Activated T-helper 17 cell treated with anti-CD3 and anti-CD28 coated beads, Interleukin-2, amount 50 U/mL, for 72 hours (primary cell): ENCODE measurements at places on chromosomes 1 and 21. TPM values are rescaled to one million over a fixed set of nuclear protein-coding genes. Genes with fewer than 3 reads are reported as not detected.

The CAMK1G gene
- total RNA-seq, result not detected

The CD48 gene
- 179 TPM for total RNA-seq

- H3K27me3 ChIP-seq, result no peaks in the 10 kb centered on the region
- H3K27ac ChIP-seq, result no peak overlapping the region
- ATAC-seq, result peak; percentile 57
- H3K4me3 ChIP-seq, result no peak overlapping the region
- peaks cover 6% of the 10 kb centered on the region for H3K36me3 ChIP-seq
- H3K4me1 ChIP-seq, result no peaks in the 10 kb centered on the region
These were observed 86.5 kb upstream of the WARS2 start for GRCh38 chr1:119226913-119227312.

DNA sequence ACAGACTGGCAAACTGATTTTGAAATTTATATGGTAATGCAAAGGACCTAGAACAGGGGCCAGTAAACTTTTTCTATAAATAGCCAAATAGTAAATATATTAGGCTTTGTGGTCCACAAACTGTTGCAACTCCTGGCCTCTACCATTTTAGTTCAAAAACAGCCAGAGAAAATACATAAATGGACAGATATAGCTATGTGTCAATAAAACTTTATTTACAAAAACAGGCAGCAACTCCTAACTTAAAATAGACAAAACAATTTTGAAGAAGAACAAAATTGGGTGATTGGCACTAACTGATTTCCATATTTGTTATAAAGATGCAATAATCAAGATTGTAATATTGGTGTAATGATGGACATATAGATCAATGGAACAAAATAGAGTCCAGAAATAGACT is 6.7 kb upstream of the TRAF5 start:
- H3K4me3 ChIP-seq, result no peak overlapping the region
- ATAC-seq, result no peak
- no peaks in the 10 kb centered on the region for H3K27me3 ChIP-seq
- no peak overlapping the region for H3K27ac ChIP-seq
- H3K4me1 ChIP-seq, result peaks cover 19% of the 10 kb centered on the region
- peaks cover 8% of the 10 kb centered on the region for H3K36me3 ChIP-seq

The LCE1F gene
- not detected for total RNA-seq

GRCh38 chr1:22330092-22330759 is 121.4 kb upstream of the ZBTB40 start:
- no peak overlapping the region for H3K4me3 ChIP-seq
- no peak overlapping the region for H3K27ac ChIP-seq
- ATAC-seq, result no peak
- no peaks in the 10 kb centered on the region for H3K36me3 ChIP-seq

- no peaks in the 10 kb centered on the region for H3K4me1 ChIP-seq
- no peak for ATAC-seq
- no peak overlapping the region for H3K4me3 ChIP-seq
- no peaks in the 10 kb centered on the region for H3K27me3 ChIP-seq
These were observed 383.4 kb downstream of the USP25 start for GRCh38 chr21:16113052-16113715.

- no peaks in the 10 kb centered on the region for H3K27me3 ChIP-seq
- no peaks in the 10 kb centered on the region for H3K4me1 ChIP-seq
- ATAC-seq, result no peak
- H3K4me3 ChIP-seq, result no peak overlapping the region
These were observed 517.4 kb downstream of the KIF26B start for GRCh38 chr1:245671966-245672767.

The WDR77 gene
- total RNA-seq, result 65.2 TPM

The DUSP10 gene
- 8.2 TPM for total RNA-seq

The IQGAP3 gene
- 8.7 TPM for total RNA-seq

The IL19 gene
- not detected for total RNA-seq

DNA sequence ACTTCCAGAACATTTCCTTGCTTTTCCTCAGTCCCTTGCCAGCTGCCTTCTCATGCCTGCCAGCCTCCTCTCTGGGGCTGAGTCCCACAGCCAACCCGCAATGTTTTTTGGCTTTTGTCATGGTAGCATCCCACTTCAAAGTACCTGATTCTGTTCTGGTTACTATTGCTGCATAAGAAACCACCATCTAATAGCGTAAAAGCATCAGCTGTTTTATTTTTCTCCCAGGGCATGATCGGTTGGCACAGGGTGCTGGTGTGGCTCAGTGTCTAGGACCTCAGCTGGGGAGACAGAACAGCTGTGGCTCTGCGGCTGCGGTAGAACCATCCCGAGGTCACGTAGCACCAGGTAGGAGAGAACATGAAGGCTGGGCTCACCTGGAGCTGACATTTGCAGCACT is 8.9 kb upstream of the PRMT2 start:
- H3K27ac ChIP-seq, result peak overlapping the region; percentile 55
- no peaks in the 10 kb centered on the region for H3K36me3 ChIP-seq
- peaks cover 9% of the 10 kb centered on the region for H3K4me1 ChIP-seq
- peak overlapping the region; percentile 65 for H3K4me3 ChIP-seq

GRCh38 chr1:182688436-182689205 is 4.2 kb upstream of the RGS8 start:
- H3K27ac ChIP-seq, result no peak overlapping the region
- ATAC-seq, result no peak
- H3K27me3 ChIP-seq, result peaks cover 11% of the 10 kb centered on the region
- no peaks in the 10 kb centered on the region for H3K36me3 ChIP-seq
